ENCODE measurements at places on chromosomes 3 and 15.

GRCh38 chr3:175336406-175337133, 477.4 kb downstream of the NAALADL2 start:
- DNase-seq, result no peak

- DNase-seq, result no peak
Observed at GRCh38 chr3:189507856-189508255, 123.3 kb upstream of the TP63 start.

- peak; percentile 89 for DNase-seq
Observed at GRCh38 chr3:149815321-149815720, 2.3 kb downstream of the RNF13 start.

- no peak for DNase-seq
Observed at GRCh38 chr15:64740311-64741170, 34.8 kb downstream of the RBPMS2 start.

DNA sequence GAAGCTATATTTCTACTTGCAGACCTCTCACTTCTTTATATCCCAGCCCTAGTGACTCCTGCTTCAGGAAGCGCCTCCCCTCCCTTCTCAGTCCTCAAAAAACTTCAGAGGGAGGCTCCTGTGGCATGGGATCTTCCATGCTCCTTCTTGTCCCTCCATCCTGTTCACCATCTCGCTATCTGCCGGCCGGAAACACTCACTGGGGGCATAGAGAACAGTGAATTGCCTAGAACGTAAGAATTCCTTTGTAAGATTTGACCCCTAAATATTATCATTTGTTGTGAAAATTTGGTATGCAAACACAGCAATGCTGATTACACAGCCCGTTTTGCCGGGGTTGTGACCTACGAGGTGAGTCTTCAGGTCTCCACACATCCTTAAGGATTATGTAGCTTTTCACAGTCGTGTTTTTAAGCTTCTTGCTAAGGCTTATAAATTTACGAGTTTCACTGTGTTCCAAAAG, 218.7 kb upstream of the ATP10A start:
- peak; percentile 0 for DNase-seq

Data from suppressor macrophage treated with lipopolysaccharide for 4 hours (primary cell).